ENCODE measurements at places on chromosomes 6 and 20.
A peak's percentile ranks its signal among the peaks of the same experiment; 100 is the strongest.

DNA sequence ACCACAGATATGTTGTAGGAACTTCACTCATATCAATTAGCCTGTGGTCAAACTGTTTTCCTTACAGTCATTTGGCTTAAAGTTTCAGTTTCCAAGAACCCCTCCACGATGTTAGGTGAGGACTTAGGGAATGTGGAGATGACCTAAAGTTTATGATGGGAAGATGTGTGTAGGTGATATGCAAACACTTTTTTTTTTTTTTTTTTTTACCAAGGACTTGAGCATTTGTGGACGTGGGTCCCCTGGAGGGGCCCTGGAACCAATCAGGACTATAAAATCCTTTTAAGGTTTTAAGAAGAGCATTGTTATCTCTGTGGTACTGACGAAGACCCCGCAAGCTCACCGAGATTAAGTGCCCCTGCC, 478 bp upstream of the MTHFD1L start:
- DNase-seq: no peak

- DNase-seq: no peak
Measured at GRCh38 chr20:57573242-57573641, 12.3 kb downstream of the PCK1 start.

DNA sequence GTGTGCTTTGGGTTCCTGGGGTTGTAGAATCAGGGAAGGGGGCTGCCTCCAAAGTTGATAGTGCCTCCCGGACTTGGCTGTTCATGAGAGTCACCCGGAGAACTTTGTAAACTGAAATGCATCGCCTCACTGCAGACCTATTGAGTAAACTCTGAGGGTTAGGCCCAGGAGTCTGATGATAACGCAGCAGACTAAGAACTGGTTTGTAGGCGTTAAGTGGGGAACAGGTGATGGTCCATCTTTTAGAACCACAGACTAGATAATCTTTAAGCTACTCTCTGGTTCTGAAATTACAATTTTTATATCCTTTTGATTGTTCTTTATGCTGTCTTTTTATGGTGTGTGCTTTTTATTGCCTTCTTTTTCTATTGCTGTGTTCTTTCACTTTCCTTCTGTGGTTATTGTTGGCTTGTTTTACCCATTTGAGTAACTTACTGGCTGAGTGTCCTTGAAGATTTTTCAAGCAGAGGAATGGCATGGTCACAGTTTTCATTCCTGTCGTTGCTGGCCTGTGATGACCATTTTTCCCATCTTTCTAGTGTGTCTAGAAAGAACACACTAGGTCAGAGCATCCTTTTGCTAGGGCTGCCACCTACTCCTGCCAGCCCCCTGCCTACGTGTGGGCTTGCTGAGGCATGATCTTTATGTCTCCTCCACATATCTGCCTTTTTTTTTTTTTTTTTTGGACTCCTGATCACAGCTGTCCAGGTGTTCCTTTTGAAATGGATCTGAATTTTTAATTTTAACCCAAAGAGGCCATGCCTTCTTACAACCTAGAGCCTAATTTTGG, 30.9 kb downstream of the LRRC1 start:
- no peak for DNase-seq

GRCh38 chr20:59736366-59736765, 132.0 kb downstream of the PHACTR3 start:
- no peak for DNase-seq

DNA sequence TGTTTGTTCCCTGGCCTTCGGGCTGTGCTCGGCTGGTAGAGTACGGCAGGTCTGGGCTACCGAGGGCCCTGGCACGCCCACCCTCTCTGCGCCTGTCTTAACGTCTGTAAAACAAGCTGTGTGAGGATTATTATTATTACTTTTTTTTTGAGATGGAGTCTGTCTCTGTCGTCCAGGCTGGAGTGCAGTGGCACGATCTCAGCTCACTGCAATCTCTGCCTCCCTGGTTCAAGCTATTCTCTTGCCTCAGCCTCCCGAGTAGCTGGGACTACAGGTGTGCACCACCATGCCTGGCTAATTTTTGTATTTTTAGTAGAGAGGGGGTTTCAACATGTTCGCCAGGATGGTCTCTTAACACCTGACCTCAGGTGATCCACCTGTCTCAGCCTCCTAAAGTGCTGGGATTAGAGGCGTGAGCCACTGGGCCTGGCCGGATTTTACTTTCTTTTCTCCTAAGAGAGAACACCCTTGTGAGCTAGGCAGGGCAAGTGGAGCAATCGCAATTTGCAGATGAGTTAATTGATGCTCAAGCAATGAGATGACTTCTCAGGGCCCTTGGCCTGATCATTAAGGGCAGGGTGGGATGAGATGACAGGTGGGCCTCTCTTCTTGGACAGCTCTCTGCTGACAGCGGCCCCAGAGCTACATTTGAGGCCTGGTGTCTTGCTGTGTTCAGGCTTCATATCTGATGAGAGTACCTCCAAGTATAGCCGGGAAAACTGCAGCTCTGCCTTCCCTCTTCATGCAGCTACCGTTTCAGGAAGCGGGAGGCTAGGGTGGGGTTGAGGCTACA, 859 bp upstream of the SMIM29 start:
- DNase-seq: no peak

GRCh38 chr6:149751239-149751638, 1.7 kb downstream of the PCMT1 start:
- DNase-seq: no peak

DNA sequence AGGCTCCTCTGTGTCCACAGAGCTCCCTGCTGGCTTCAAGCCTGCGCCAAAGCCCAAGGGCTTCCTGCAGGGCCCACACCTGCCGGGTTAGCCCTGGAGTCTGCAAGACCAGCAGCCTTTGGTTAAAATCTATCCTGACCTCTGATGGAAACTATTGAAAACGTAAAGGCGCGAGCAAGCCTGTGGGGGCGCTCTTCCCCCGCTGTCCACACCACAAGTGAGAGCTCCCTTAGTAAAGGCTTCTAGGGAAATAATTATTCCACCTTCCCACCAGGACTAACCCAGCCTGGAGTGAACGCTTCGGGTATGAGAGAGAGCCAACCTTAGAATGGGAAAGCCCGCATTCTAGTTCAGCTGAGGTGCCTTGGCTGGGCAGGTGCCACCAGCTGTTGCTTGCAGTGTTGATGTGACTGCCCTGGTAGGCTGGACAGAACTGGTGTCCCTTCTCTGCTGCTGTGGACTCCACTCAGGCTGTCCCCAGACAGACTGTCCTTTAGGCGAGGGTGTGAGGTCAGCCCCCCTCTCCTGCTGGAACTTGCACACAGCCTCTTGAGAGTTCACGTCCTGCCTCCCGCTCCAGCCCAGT, 68.7 kb downstream of the SYTL3 start:
- no peak for DNase-seq

GRCh38 chr20:61251529-61252393, at the start of gene CDH4:
TSS of gene CDH4 (plus strand) at chr20:61252261.
- DNase-seq: no peak

DNA sequence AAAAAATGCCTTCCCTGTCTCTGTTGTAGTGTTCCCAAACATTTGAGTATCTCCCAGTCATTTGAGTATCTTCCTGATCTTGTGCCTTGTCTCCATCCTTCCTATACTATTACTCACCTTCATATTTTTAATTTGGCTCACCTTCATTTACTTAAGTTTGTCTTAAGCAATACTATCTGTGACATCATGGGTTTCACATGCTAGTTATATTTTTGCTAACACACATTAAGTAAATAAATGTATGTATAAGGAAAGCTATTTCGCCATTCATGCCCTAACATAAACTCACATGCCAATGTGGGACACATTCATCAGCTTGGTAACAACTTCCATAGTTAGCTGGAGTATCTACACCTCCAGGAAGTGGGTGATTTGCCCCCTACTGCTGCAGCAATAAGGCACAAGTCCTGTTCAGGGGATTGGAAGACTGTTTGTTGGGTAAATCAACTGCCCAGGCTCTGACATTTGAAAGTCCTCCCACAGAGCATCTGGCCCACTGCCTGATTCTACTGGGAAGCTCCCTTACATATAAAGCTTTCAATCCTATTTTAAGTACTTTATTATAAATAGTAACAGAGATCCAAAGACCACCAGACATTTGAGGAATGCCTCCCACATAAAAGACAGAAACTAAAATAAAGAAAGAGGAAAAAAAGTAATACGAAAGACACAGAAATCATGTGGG, 132.3 kb downstream of the ISM1 start:
- DNase-seq: no peak

GRCh38 chr20:48281501-48281900, 496.2 kb upstream of the SULF2 start:
- DNase-seq: no peak

- no peak for DNase-seq
Measured at GRCh38 chr6:139595183-139595582, 220.7 kb upstream of the CITED2 start.

DNA sequence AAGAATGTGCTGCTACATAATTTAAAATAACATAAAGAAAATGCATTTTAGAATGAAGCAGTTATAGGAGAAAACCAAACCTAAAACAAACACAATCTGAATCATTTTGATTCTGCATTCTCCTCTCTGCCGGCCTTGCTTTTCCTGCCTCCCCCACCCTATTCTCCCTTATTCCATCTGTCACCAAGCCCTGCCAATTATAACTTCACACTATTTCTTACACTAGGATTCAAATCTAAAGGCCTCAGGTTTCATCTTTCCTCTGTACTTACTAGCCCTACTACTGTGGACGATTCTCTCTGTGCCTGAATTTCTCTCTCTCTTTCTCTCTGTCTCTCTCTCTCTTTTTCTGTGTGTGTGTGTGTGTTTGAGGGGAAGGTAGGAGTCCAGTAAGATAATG, 18.7 kb upstream of the PRIM2 start:
- no peak for DNase-seq

- DNase-seq: peak; percentile 39
Measured at GRCh38 chr6:169702840-169703246, 917 bp downstream of the C6orf120 start.

DNA sequence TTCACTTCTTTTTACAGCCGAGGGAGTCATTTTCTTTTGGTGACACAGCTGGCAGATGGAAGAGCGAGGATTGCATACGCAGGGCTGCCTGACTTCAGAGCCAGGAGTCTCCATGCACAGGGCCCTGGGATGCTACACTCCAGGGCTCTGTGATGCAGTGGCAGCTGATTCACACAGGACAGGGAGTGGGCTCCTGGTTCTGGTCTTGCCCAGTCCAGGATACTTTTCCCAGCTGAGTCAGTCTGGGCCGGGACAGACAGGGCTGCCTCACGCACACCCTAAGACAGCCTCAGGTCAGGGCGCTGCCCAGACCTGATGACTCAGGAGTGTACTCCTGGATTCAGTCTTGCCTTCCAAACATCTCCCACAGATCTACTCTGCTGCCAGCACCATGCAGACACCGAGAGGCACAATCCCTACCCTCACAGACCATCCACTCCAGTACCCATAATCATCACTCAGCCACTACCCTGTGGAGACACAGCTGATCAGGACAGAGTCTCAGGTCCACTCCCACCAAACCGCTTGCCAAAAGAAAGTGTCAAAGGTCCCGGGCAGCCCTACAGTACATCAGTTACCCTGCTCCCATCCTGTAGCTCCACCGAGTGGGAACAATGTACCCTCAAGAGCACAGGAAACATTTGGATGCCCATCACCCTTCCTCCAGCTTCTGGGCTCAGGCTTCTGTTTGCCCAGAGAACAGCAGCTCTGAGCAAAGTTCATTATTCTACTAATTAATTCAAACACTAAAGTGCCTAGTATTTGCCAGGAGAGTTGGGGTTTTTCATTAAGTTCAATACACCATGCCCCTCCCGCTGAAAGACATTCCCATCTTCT, 11.5 kb downstream of the SDC4 start:
- DNase-seq: no peak

DNA sequence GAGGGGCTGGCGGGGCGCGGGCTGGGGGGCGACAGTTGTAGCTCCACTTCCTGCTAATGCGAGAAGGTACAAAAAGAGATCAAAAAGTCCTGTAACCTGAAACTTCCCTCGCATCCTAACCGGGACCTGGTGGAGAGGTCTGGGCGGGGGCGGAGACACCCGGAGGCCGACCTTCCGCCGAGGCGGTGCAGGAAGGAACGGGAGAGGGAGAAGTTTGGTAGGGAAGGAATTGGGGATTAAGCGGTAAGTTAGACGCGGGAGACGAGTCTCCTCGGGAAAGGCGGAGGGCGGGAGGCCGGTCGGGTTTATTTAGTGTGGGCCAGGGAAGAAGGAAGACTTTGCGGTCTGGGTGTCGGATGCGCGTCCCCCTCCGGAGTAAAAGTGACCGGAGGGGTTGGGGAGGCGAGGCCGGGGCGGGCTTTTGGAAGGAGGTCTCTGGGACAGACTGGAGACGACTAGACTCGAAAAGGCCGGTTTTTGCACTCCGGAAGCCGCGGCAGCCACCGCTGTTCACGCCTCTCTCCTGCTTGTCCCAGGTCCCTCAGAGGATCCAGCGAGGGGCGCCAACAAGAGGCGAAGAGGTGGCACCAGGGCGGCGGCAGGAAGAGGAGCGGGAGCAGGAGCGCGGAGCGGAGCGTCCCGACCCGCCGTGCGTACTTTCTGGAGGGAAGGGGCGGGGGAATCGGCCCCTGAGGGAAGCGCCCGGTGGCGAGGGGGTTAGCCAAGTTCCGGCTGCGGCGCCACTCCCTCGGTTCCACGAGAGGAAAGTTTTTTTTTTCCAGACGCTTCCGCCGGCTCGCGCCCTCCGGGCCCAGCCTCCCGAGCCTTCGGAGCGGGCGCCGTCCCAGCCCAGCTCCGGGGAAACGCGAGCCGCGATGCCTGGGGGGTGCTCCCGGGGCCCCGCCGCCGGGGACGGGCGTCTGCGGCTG, 734 bp downstream of the TPBG start:
- DNase-seq: peak; percentile 8

- DNase-seq: peak; percentile 83
Measured at GRCh38 chr20:35992713-35993335, 24.4 kb downstream of the CNBD2 start.

GRCh38 chr20:52943185-52943841, 28.8 kb upstream of the TSHZ2 start:
- DNase-seq: no peak

DNA sequence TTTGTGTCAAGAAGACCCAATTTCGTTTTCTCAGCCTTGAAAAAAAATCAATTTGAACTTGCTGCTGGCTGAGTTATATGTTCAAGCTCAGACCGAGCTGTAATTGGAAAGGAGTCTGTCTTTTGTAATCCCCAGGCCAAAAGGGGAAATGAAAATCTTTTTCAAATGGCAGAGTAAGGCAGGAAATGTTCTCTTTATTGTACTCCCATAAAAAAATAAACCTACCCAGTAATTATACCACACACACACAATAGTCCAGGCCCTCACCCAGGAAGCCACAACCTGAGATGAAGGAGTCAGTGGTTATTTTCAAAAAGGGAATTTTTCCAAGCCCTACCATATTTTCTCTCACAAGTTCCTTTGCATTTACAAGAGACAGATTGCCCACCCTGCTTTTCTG, 45.3 kb downstream of the CLIC5 start:
- no peak for DNase-seq

- no peak for DNase-seq
Measured at GRCh38 chr6:125658136-125658535, 91.3 kb upstream of the HEY2 start.

DNA sequence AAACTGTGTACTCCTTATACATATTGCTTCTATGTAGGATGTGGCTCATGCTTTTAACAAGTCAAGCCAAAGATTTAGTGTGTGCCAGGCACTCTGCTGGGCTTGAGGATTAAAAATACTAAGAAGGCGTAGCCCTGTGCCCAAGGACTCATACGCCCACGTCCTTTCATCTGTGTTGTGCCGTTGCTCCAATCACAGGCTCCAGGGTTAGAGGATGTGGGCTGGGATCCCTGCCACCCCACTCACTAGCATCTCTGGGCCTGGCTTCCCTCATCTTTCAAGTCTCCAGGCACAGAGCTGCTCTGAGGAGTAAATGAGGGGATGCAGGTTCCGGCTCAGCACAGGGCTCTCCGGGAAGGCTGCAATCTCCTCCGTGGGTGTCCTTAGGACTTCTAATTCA, 214.2 kb downstream of the SYNDIG1 start:
- no peak for DNase-seq

- DNase-seq: no peak
Measured at GRCh38 chr6:88605271-88605670, 358.1 kb downstream of the RNGTT start.
